ENCODE measurements at places on chromosomes 11 and 22. TPM values are rescaled to one million over a fixed set of nuclear protein-coding genes. Genes with fewer than 3 reads are reported as not detected.

- no peak overlapping the region for H3K4me3 ChIP-seq
- H3K4me1 ChIP-seq: peaks cover 20% of the 10 kb centered on the region
- no peaks in the 10 kb centered on the region for H3K27me3 ChIP-seq
- no peak for DNase-seq
- no peaks in the 10 kb centered on the region for H3K36me3 ChIP-seq
Observed at GRCh38 chr11:96141626-96142025, 201.4 kb downstream of the MAML2 start.

DNA sequence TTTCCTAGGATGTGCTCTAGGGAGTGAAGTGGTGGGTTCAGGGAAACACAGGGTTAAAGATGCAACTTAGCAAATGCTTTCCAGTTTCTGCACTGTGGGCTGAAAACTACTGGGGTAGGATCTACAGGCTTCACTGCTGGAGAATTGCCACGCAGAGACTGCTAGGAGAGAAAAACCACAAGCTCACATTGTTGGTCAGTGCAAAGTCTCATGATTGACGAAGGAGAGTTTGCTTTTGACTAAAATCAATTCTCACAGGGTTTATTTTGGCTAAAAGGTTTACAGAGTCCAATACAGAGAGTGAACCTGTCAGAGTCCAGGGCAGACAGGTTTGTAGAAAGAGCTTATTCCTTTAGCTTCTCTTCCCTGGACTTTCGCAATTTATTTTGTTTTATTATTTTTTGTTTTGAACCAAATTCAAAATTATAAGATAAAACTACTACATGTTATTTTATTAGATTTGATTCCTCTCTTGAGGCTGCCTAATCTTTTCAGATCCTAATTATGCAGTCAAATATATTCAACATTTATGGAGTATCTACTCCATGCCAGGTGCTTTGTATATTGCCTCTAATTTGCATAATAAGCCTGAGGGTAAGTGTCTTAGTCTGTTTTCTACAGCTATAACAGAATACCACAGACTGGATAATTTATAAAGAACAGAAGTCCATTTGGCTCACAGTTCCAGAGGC lies 64.7 kb downstream of the MTNR1B start:
- H3K27me3 ChIP-seq: no peaks in the 10 kb centered on the region
- no peak overlapping the region for H3K27ac ChIP-seq
- H3K4me1 ChIP-seq: no peaks in the 10 kb centered on the region
- no peak for DNase-seq

DNA sequence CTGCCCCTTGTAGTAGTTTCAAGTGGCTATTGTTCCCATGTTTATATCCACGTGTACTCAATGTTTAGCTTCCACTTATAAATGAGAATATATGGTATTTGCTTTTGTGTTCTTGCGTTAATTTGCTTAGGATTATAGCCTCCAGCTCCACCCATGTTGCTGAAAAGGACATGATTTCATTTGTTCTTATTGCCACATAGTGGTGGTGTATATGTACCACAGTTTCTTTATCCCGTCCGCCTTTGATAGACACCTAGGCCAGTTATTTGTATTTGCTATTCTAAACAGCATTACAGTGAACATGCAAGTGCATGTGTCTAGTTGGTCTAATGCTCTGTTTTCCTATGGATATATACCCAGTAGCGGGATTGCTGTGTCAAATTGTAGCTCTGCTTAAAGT lies 6.8 kb downstream of the OR51B2 start:
- no peaks in the 10 kb centered on the region for H3K36me3 ChIP-seq
- no peak overlapping the region for H3K27ac ChIP-seq
- H3K4me1 ChIP-seq: no peaks in the 10 kb centered on the region
- no peaks in the 10 kb centered on the region for H3K27me3 ChIP-seq

DNA sequence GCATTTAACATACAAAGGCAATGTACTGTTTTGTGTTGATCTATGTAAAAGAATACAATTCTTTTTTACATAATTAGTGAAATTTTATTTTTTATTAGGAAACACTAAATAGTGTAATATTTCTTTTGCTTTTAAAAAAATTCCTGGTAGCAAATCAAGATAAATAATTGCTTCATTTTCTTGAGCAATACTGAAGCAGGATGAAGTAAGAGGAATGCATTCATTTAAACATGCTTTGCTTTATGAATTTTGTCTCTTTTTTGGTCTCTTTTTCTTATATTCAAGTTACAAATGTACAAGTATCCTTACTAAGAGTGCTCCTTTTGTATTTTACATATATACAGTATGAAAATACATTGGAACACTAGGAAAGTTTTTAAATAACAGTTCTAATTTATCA lies 144.4 kb upstream of the TEAD1 start:
- H3K4me1 ChIP-seq: no peaks in the 10 kb centered on the region
- no peaks in the 10 kb centered on the region for H3K27me3 ChIP-seq
- H3K36me3 ChIP-seq: peaks cover 8% of the 10 kb centered on the region
- no peak for DNase-seq
- no peak overlapping the region for H3K27ac ChIP-seq
- H3K4me3 ChIP-seq: no peak overlapping the region

- no peak overlapping the region for H3K27ac ChIP-seq
- H3K36me3 ChIP-seq: no peaks in the 10 kb centered on the region
- no peaks in the 10 kb centered on the region for H3K27me3 ChIP-seq
- H3K4me3 ChIP-seq: no peak overlapping the region
Observed at GRCh38 chr11:130744794-130745193, 171.5 kb downstream of the SNX19 start.

DNA sequence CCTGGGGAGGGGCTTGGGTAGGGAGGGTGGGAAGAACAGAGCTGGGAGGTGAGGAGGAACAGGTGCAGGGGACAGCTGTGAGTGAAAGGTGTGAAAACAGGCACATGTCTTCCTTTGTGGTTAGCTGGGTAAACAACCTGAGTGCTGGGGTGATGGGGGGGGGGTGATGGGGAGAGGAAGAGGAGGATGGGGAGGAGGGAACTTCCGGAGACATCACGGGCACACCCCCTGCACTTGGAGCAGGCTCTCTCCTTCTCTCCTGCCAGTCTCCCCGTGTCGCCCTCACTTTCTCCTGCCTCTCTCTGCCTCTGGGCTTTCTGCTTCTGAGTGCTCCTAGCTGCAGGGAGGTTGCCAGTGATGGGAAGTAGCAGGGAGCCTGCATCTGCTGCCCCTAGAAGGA lies 8.8 kb downstream of the CXCR5 start:
- H3K27ac ChIP-seq: no peak overlapping the region
- H3K4me3 ChIP-seq: no peak overlapping the region
- H3K36me3 ChIP-seq: peaks cover 4% of the 10 kb centered on the region
- H3K4me1 ChIP-seq: peaks cover 8% of the 10 kb centered on the region

Gene GP1BB
- total RNA-seq: 3.0 TPM

Gene TLCD5
- 1.2 TPM for total RNA-seq
